ENCODE measurements at places on chromosomes 3 and 15.

GRCh38 chr15:87752250-87752951 is 504.1 kb downstream of the NTRK3 start:
- DNase-seq, result no peak

DNA sequence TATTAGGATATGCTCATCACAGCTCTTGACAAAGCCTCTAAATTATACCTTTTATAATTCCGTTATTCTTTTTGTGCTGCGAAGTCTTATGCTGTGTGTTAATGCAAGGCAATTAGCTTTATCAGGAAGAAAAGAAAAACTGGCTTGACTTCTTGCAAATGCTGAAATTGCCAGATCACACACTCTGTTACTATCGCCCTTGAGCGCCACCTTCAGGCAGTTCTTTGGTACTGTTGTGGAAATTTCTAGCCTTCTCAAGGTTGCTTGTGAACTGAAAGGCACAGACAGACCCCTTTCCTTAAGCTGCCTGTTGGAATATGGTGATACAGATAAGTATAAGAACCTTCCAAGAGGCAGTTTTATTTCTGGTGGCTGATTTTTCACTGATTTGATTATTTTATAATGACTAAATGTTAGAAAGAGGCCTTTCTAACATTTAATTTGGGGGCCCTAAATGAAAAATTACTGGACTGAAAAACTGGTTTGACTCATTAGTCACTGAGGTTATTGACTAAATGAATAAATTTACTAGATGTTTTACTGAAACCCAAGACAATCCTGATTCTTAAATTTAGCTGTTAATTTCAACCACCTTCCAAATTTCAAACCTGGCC is 126.2 kb upstream of the RASGRP1 start:
- peak; percentile 72 for DNase-seq

DNA sequence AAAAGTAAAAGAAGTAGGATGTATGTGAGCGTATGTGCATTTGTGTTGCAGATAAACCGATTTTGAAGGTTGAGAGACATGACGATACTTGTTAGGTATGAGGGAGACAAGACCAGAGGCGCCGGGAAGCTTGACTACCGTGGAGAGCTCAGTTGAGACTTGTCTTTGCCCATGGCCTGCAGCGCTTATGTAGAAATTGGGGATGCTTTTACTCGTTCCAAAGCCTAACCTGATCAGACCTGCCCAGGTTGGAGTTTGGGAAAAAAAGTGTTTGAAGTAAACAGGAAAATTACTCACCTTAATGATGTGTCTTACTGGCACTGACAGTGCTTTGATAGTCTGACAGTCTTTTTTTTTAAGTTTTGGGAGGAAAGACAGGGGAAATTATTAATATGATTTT is 202.8 kb downstream of the TP63 start:
- DNase-seq, result no peak

- DNase-seq, result no peak
These were observed 11.8 kb downstream of the SSR3 start for GRCh38 chr3:156543043-156543555.

- no peak for DNase-seq
These were observed 125.1 kb downstream of the GABRG3 start for GRCh38 chr15:27095886-27096624.

GRCh38 chr3:129211772-129212171 is 28.1 kb upstream of the CNBP start:
- DNase-seq, result no peak

DNA sequence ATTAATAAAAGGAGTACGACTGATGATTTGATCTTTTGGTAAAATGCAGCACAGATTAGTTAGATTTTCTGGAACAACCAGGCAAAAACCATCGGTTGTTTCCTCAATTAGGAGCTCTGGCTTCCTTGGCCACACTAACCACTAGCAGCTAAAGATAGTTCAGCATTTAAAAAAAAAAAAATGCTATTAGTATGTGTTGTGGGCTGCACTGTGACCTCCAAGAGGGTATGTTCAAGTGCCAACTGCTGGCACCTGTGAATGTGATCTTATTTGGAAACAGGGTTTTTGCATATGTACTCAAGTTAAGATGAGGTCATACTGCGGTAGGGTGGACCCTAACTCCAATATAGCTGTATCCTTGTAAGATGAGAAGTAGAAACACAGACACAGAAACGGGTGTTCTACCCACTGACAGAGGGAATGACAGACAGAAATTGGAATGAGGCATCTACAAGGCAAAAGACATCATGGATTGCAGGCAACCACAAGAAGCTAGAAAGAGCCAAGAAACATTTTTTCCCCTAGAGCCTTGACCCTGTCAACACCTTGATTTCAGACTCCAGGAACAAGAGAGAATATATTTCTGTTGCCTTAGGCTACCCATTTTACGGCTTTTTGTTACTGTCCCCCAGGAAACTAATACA is 534.6 kb upstream of the ROBO2 start:
- DNase-seq, result no peak

- no peak for DNase-seq
These were observed 16.9 kb upstream of the TSC22D2 start for GRCh38 chr3:150391161-150391560.

- no peak for DNase-seq
These were observed 38.1 kb upstream of the LDHAL6B start for GRCh38 chr15:59168536-59168935.

GRCh38 chr3:161474741-161475140 is 21.9 kb upstream of the OTOL1 start:
- no peak for DNase-seq

DNA sequence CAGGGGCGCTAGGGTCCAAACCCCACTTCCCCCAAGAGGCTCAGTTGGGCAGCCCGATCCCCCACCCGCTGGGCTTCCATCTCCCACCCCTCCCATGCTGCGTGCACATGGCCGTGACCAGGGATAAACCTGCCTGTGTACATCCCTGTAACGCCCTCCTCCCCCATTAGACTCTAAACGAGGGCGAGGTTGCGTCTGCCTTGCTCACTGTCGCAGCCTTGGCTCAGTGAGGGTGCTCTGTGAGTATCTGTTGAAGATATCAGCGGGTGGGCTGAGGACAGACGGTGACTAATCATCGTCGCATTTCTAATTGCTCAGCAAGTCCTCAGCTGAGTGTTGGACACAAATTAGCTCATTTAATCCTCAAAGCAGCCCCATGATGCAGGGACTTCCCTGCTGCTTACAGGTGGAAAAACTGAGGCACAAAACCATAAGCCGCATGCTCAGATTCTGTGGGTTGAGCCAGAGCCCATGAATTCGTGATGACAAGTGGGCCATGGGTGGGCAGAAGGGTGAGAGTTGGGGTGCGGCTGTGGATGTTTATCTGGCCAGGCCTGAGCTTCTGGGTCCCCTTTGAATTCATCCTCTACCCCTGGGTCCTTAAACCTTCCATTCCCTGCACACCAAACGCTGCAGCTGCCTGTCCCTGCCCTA is 26.0 kb downstream of the FBLN2 start:
- DNase-seq, result no peak

DNA sequence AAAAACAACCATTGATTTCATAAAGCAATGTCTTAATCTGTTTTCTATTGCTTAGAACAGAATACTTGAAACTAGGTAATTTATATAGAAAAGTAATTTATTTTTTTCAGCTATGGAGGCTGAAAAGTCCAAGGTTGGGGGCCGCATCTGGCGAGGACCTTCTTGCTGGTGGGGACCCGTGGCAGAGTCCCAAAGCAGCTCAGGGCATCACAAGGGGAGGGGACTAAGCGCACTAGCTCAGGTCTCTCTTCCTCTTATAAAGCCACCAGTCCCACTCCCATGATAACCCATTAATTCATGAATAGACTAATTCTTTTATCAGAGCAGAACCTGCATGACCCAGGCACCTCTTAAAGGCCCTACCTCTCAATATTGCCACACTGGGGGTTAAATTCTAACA is 87.2 kb upstream of the KLF13 start:
- DNase-seq, result no peak

DNA sequence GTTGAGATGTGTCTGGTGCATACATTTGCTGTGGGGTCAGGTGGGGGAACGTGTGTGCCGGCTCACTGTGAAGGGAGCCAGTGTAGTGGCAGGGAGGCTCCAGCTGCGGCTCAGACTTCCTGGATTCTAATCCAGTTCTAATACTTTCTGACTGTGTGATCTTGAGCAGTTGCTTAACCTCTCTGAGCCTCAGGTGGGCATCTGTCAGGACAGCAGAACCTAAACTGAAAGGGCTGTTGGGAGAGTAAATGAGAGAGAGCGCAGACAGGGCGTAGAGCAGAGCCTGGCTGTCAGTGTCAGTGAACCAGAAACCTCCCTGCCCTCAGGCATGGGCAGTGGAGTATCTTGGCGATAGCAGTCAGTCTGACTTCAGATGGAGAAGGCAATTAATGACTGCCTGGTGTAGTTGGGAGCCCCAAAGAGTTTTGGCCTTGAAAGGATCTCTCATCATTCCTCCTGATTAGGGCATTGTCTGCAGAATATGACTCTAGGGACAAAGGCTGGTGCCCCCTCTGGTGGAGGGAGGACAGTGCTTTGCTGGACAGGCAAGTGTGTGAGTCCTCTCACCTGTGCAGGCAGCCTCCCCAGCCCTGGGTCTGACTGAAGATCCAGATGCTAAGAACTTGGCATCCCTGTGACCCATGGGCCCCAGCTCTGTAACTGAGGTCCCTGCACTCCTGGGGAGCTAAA is 9.6 kb downstream of the KBTBD13 start:
- DNase-seq, result no peak

- DNase-seq, result no peak
These were observed 30.0 kb upstream of the CYP11A1 start for GRCh38 chr15:74397239-74398068.

GRCh38 chr15:62591842-62592838 is 427.1 kb upstream of the C2CD4B start:
- DNase-seq, result no peak

DNA sequence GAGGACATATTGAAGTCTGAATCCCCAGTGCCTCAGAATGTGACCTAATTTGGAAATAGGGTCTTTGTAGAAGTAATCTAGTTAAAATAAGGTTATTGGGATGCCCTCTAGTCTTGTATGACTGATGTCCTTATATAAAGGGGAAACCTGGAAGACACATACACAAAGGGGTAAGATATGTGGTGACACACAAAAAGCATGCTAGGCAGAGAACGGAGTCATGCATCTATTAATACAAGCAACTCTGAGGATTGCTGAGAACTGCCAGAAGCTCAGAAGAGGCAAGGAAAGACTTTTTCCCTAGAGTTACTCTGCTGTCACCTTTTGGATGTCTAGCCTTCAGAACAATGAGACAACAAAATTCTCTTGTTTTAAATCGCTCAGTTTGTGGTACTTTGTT is 58.1 kb upstream of the TMEM108 start:
- no peak for DNase-seq

- no peak for DNase-seq
These were observed 22.3 kb downstream of the MLH1 start for GRCh38 chr3:37015642-37016041.

DNA sequence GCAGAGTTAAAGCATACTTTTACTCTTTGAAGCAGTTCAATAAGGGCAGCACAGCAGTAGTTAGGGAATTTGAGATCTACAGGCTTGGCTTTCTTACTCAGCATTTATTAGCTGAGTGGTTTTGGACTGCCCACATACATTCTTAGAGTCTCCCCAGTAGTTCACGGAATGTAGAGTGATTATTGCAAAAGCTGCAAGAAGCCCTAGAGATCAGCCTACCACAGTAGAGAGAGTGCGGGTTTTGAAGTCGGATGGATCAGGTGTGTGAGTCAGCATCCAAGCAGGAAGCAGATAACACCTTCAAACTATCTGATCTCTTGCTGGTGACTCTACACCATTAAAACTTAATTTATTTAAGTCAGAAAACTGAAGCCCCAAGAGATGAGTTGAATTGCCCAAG is 171.9 kb downstream of the SYNPR start:
- no peak for DNase-seq

GRCh38 chr15:28967990-28968389 is 82.2 kb downstream of the APBA2 start:
- no peak for DNase-seq

DNA sequence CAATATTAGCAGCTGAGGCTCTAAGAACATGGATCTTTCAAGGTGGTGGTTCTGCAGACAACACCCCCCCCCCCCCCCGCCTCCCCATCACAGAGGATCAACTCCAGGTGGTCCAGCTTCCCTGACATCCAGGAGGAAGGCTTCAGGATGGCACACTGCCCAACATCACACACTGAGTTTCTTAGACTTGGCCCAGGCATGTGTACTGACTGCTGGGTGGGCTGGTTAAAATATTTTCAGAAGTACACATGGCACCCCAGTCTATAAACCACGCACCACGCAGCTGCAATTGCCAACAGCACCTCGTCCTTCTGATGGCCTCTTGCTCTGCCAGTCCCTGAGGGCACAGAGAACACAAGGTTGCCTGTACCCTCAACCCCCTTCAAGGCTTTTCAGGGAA is 22.1 kb downstream of the SRPRB start:
- no peak for DNase-seq

DNA sequence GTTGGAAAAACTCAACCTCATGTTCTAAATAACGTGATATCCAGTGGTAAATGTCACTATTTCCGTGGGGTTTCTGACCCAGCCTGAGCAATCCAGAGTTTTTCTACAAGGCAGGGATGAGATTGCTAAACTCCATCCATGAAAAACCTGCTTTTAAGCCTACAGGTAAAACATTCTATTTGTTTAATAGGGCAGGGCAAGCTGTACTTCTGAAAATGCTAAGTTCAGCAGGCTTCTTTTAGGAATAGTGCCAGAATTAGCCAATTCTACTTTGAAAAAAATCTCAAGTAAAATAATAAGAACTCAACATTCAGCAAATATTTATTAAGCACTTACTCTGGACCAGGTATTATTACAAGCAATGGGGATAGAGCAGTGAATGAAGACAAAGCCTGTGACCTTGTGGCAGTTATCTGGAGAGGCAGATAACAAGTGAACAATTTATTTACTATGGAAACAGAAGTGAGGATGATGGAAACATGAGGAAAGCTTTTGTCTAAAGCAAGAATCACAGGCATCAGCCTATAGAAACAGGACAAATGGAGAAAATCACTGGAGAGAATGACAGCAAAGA is 13.3 kb downstream of the RPSA start:
- DNase-seq, result no peak

GRCh38 chr3:178350763-178351162 is 185.5 kb upstream of the KCNMB2 start:
- DNase-seq, result no peak

GRCh38 chr3:112333002-112333380 is at the start of gene CD200:
Gene CD200 (plus strand): TSS chr3:112333156. CDS start chr3:112333213, 57 bp downstream.
- DNase-seq, result peak; percentile 4

GRCh38 chr15:40388941-40389823 is 6.7 kb downstream of the KNSTRN start:
- no peak for DNase-seq

DNA sequence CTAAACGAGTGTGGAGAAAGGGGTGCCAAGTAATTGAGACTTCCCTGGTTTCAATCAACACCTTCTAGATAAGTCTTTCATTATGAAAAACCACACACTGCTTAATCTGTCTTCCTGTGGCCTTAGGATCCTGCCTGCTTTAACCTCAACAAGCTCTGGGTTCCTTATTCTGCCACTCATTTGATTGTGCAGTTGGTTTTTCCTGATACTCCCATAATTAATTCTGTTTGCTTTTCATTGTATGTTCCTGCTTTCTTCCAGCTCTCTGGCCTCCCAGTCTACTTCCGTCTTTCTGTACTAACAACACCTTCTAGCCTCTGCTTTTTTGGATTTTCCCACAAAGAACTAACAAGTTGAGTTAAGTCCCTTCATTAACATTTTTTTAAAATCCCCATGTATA is 20.2 kb upstream of the GCNT3 start:
- no peak for DNase-seq

- no peak for DNase-seq
These were observed 471.6 kb upstream of the SGO1 start for GRCh38 chr3:20657560-20657959.

Measured in activated naive CD4-positive, alpha-beta T cell (primary cell).